HCEC 1CT (cell line): ENCODE measurements at places on chromosomes 7 and 10.

- no peak for DNase-seq
Observed at GRCh38 chr7:127755521-127755920, 103.5 kb downstream of the SND1 start.

GRCh38 chr7:118389629-118390028, 165.1 kb downstream of the ANKRD7 start:
- DNase-seq = no peak

GRCh38 chr10:97738616-97739015, 1.7 kb downstream of the ZFYVE27 start:
- no peak for DNase-seq

GRCh38 chr7:95874541-95875265, 102.3 kb downstream of the DYNC1I1 start:
- no peak for DNase-seq

- DNase-seq = no peak
Observed at GRCh38 chr10:15445006-15445390, 73.9 kb upstream of the FAM171A1 start.

- peak; percentile 51 for DNase-seq
Observed at GRCh38 chr7:27148756-27149641, 1.4 kb upstream of the HOXA6 start.

DNA sequence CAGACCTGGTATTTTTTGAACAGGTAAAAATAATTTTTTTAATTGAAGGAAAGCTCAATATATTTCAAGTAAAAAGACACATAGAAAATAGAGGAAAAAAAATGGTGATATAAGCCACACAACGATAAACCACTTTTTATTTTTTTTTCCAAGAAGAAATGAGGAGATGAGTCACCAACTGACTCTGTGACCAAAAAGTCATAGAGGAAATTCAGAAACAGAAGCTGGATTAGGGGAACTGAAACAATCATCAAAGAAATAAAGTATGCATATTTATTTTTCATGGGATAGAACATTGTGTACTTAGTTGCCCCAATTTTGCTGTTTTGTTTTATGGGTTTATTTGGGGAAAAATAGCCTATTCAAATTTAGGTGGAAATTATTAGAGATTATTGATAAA, 176.8 kb upstream of the AGR3 start:
- DNase-seq = peak; percentile 67

- DNase-seq = no peak
Observed at GRCh38 chr7:74231232-74231590, 21.4 kb downstream of the LAT2 start.

DNA sequence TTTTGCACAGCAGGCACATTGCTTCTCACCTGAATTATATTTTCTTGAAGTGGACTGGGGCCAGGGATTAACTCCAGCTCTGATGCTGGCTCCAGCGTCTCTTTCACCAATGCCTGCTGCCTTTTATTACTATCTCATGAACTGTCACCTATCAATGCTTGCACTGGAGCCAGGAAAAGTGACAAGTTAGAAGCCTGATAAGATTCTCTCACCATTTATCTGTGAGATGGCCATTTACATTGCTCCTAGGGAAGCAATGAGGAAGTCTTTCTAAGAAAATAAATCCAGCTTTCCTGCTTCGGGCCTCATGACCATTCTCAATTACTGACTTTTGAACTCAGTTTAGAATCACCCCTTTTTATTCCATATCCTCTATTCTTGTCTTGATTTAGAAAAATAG, 48.5 kb upstream of the LRRTM3 start:
- no peak for DNase-seq

- DNase-seq = no peak
Observed at GRCh38 chr7:158561659-158562058, 26.0 kb downstream of the PTPRN2 start.

DNA sequence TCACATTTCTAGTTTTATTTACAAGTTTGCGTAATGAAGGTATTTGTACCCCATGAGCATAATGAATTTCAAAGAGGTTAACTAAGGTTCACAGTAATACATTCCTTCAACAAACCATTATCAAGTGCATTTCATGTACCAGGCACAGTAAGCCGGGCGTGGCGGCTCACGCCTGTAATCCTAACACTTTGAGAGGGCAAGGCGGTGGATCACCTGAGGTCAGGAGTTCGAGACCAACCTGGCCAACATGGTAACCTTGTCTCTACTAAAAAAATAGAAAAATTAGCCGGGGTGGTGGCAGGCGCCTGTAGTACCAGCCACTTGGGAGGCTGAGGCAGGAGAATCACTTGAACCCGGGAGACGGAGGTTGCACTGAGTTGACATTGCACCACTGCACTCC, 4.3 kb upstream of the EIF3A start:
- no peak for DNase-seq

GRCh38 chr7:121244120-121244870, 84.5 kb upstream of the WNT16 start:
- no peak for DNase-seq

DNA sequence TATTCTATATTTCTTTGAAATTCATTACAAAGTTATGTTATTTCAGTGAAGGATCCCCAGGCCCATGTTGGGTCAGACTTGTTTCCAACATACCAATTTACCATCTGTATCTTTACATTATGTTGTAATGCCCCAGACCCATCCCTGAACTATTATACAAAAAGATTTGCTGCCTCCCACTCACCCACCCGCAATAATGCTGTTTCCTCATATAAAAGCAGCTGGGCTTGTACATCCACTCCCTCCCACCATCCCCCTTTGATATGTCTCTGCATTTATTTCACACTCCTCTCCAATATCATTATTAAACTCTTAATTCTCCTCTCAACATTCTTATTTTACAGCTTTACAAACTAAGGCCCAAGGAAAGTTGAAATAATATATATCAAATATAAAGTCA, 153.7 kb downstream of the DOCK4 start:
- DNase-seq = no peak

DNA sequence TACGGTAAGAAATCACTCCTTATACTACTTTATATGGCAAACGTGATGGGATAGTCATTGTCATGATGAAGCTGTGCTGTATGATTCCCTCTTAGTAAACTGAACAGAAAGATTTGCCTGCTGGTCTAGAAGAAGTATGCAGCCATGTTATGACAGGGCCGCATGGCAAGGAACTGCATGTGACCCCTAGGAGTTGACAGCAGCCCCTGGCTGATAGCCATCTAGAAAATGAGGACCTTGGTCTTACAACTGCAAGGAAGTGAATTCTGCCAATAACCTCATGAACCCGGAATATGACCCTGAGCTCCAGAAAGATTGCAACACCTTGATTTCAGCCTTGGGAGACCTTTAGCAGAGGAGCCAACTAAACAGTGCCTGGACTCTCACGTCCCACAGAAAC, 193.3 kb downstream of the SEMA3E start:
- no peak for DNase-seq

DNA sequence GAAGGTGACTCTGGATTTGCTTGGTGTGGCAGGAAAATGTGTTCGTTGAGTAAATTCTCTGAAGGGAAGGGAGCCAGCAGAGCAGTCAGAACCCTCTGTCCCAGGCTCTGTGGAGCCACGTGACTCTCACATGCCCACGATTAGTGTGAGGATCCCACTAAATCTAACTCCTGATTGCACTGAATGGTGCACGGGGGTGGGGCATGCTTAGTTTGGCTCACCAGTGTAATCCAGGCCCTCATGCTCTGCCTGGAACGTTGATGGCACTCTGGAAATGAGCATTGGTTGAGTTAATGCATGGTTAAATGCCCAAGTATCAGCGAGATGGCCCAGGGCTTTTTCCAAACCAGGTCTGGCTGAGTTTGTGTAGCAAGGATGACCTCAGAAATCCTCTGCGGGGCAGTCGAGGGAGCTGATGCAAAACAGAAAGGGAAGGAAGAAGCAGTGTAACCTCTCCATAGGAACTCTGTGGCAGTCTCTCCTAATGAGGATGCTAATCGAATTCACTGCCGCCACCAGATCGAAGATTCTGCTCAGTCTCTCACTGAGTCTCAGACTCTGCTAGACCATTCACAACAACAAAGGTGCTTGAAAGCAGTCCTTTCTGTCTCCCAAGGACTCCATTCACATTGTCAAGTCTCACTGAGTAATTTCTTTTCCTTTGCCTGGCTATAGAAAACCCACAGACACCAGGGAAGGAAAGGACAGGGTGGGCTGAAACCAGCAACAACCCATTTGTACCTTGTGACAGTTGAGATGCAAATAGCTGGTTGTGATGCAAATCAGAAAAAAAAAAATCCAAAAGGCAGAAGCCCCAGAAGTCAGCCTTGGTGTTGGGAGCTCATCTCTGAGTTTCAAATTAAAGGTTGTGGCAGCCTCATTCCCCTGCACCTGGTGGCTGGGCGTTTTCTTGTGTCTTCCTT, 98.1 kb downstream of the C10orf105 start:
- DNase-seq = no peak

DNA sequence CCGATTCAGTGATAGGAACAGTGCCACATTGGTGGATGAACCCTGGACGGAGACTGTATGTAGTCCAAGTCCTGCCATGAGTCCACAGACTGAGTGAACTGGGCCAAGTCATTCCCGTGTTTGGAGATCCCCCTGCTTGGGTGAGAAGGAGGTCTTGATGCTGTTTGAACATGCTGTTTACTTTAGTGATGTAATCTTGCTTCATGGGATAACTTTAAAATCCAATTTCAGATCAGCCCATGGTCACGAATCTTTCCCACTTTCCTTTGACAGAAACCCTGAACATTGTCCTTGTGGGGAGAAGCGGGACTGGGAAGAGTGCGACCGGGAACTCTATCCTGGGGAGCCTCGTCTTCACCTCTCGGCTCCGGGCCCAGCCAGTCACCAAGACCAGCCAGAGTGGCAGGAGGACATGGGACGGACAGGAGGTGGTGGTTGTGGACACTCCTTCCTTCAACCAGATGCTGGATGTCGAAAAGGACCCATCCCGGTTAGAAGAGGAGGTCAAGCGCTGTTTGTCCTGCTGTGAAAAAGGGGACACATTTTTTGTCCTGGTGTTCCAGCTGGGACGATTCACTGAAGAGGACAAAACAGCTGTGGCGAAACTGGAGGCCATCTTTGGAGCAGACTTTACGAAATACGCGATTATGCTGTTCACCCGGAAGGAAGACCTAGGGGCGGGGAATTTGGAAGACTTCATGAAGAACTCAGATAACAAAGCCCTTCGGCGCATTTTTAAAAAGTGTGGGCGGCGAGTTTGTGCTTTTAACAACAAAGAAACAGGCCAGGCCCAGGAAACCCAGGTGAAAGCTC, 26.6 kb downstream of the GIMAP8 start:
- DNase-seq = no peak

DNA sequence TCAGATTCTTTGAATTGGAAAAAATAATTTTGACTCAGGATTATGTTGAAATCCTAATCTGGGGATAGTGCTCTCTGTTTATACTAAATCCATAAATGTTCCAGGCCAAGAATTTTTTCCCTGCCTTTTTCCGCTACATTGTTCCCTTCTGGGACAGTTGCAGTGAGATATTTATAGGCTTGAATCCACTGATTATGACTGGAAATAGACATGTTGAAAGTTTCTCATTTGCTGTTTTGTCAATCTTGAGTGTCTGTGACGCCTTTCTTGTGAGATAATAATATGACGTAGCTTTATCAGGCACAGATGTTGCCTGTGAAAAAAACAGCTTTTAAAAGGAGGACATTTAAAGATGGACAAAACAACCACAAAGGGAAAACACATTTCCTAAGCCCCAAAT, 155.9 kb downstream of the ARID5B start:
- DNase-seq = no peak

GRCh38 chr7:142827951-142828500, 26.9 kb upstream of the EPHB6 start:
- DNase-seq = no peak

GRCh38 chr10:32889631-32890212, 68.3 kb downstream of the ITGB1 start:
- no peak for DNase-seq

- peak; percentile 54 for DNase-seq
Observed at GRCh38 chr7:158811461-158811860, 17.8 kb downstream of the ESYT2 start.

DNA sequence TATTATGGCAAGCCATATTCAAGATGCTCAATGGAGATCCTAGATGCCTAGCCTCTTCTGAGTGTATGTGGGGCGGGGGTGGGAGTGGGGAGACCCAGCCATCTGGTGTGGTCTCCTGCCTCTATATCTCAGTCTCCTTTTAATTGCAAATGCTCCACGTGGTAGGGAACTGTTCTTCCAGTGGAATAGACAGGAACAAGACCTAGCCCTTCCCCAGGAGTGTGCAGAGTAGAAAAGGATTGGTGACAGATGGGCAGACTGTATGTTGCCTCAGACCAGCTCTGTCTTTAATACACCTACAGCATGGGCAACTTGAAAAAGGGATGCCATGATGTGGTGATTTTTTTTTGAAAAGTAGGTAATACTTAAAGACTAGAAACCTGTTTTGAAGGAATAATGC, 12.6 kb downstream of the CYP3A5 start:
- no peak for DNase-seq

DNA sequence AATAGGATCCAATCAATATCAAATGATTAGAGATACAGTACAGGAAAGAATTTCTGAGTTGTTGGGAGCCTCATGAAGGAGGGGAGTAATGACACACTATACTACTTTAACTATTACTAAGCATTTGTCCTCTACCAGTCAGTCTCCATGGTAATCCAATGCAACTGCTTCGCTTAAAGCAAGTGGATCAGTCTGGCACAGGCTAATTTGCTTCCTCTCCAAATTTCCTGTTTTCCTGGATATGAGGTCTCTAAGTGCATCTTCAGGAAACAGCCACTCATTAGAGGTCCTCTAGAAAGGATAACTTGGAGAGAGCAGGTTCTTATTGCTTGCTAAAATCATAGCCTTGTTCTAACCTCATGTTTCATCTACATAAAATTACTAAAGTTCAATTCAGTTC, 8.4 kb upstream of the SEPTIN7 start:
- DNase-seq = no peak

DNA sequence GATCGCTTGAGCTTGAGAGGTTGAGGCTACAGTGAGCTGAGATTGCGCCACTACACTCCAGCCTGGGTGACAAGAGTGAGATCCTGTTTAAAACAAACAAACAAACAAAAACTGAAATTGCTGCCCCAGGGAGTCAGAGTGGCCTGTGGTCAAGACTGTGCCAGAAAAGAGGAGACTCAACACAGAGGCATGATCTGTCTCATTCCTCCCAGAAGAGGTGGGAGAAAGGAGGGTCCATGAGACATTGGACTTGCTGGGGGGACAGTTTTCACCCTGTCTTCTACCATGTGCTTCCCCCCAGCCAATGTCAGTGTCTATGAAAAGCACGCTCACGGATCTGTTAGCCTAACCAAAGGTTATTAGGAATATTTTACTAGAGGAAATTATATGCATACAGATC, 3.2 kb downstream of the ZNF853 start:
- no peak for DNase-seq

GRCh38 chr7:70787286-70787685, 344.7 kb upstream of the GALNT17 start:
- no peak for DNase-seq

GRCh38 chr10:77821551-77821950, 105.0 kb downstream of the DLG5 start:
- DNase-seq = no peak
